Activated CD8-positive, alpha-beta T cell treated with anti-CD3 and anti-CD28 coated beads, Interleukin-2, amount 10 ng/mL, durations not matched to agents 7 days and 5 days (primary cell): ENCODE measurements at places on chromosomes 6 and 20. TPM values are rescaled to one million over a fixed set of nuclear protein-coding genes. Genes with fewer than 3 reads are reported as not detected.

THBS2 gene
- not detected for total RNA-seq

LIN28B gene
- not detected for total RNA-seq

DNA sequence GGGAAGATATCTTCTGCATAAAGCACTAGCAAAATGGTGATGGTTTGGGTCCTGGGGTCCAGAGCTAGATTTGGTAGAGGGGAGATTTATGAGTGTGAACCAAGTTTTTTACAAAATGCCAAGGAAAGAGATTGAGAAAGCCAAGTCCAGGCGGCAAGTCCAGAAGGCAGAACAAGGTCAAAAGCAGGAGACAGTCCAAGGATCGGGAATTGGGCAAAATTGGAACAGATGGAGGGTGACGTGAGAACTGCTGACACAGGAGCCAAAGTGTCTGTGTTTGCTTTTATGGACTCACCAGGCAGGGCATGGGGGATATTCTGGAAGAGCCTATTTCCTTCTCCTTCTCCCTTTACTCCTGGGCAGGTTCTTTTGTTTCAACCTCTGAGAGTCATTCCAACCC, 4.1 kb downstream of the NHLRC1 start:
- H3K4me3 ChIP-seq, result no peak overlapping the region
- H3K27ac ChIP-seq, result no peak overlapping the region
- no peaks in the 10 kb centered on the region for H3K36me3 ChIP-seq
- H3K27me3 ChIP-seq, result peaks cover 51% of the 10 kb centered on the region

DNA sequence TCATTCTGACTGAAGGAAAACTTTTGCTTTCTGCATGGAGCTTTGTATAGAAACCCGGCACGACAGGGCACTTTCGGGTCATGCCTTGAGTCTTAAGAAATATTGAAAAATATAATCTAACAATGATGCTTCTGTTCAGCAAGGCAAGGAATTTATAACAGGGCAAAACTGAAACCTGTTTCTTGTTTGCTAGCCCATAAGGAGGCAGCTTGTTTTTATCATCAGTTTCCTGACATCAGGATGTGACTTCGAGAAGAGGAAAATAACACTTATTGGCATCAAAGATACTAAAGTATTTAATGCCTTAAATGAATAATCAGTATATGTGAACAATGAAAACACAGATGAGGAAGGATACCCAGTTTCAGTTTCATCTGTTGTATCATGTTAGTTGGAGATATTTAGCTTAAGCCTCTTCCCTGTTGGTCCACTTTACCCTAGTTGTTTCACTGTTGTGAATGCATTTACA, 146.5 kb downstream of the CDKAL1 start:
- no peaks in the 10 kb centered on the region for H3K27me3 ChIP-seq
- peaks cover 13% of the 10 kb centered on the region for H3K4me1 ChIP-seq
- DNase-seq, result no peak
- no peak overlapping the region for H3K27ac ChIP-seq
- H3K4me3 ChIP-seq, result no peak overlapping the region

GNRH2 gene
- total RNA-seq, result 1.5 TPM

KCNQ5 gene
- 11.8 TPM for total RNA-seq

DNA sequence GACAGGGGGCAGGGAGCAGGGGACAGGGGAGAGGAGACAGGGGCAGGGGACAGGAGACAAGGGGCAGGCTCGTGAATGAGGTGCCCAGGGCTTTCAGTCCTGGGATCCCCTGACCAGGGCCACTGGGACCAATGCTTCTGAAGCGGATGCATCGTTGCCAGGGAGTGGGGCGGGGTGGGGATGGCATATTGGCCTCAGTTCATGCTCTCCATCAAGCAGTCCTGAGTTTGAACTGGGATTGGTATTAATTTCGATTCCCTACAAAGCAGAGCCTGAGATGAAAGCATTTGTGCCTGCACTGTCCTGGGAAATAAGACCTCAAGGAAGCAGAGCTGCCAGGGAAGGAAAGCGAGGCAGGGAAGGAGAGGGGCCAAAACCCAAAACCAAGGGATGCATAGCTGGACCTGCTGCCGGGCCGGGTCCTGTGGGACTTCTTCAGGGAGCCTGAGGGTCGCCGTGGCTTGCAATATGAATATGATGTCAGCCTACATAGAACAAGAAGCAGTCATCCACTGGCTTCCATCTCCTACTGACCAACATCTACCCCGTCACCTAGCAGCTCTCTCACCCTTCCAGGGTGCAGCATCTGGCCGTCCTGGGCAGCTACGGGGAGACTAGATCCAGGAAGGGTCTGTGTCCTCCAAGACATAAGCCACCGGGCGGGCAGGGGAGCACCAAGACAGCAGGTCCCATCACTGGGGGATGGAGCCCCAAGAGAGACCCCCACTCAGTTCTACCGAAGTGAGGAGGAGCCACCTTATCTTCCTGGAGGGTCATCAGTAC, 233.3 kb downstream of the SYNDIG1 start:
- DNase-seq, result no peak
- peaks cover 4% of the 10 kb centered on the region for H3K27me3 ChIP-seq
- H3K36me3 ChIP-seq, result no peaks in the 10 kb centered on the region
- no peak overlapping the region for H3K27ac ChIP-seq
- H3K4me3 ChIP-seq, result no peak overlapping the region
